MCF 10A (cell line): ENCODE measurements at places on chromosomes 5 and 9.

DNA sequence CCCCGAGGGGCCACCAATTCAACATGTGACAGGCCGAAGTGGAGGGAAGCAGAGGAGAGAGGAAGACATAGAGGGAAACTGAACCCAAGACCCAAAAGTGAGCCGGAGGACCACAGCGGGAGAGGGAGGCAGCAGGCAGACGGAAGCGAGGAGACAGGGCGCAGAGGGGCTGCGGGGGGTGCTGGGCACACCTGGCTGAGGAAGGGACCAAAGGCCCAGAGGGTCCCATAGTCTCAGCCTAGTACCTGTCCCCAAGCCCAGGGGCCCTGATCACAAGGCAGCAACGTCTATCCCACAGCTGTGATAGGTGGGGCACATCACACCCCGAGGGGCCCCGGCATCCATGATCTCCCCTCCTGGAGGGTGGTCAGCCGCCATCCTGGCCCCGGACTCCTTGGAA, 7.1 kb upstream of the RALGDS start:
- no peak for DNase-seq

GRCh38 chr9:137488327-137488653, 29.2 kb upstream of the NSMF start:
- DNase-seq = no peak

DNA sequence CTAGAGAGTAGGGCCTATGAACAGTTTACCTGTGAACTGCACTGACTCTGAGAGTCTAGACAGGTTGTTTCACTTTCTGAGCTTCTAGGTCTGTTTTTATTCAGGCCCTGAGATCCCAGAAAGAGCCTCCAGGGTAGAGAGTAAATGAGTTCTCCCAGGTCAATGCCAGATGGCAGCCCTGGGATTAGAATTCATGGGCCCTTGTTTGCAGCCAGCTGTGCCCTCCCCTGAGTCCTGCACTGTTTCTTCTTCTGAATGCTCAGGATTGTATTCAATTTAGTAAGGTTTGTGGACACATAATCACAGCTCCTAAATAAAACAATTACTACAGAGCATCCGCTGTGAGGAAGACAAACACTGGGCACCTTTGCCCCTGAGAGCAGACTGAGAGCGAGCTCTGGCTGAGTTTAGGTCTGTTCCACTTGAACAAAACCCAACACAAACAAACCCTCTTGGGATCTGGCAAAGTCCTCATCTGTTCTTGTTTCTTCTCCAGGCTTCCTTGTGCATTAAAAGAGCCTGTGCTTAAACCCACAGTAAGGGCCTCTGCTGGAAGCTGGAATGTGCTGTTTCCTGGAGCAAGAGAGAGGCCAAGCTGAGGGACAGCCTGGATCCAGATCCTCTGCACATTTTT, 29.9 kb downstream of the FAM219A start:
- DNase-seq = no peak

DNA sequence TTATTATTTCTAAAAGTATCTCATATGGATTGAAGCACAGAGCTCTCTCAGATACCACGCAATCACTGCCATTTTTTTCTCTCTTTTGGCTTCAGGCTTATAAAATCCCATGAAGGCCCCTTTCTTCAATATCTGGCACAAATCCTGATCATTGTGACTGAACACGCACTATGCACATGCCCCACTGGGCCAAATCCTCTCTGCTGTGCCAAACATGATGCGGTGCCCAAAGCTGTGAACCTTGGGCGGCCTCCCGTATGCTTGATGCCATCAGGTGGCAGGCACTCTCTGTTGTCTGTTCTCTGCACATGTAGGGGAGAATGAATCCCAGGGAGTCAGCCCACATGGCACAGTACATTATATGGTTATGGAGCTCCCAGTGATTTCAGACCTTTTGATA, 375.0 kb upstream of the RGMB start:
- DNase-seq = no peak

- no peak for DNase-seq
Measured at GRCh38 chr9:134809292-134809691, 71.3 kb upstream of the FCN2 start.
